ENCODE measurements at places on chromosomes 6 and 20. TPM values are rescaled to one million over a fixed set of nuclear protein-coding genes. Genes with fewer than 3 reads are reported as not detected.

- no peak overlapping the region for H3K27ac ChIP-seq
- peak; percentile 71 for DNase-seq
- H3K4me3 ChIP-seq, result peak overlapping the region; percentile 29
- H3K4me1 ChIP-seq, result peaks cover 46% of the 10 kb centered on the region
- no peaks in the 10 kb centered on the region for H3K36me3 ChIP-seq
These were observed 99.0 kb downstream of the TMEM242 start for GRCh38 chr6:157224178-157224950.

- no peak overlapping the region for H3K4me3 ChIP-seq
- peaks cover 8% of the 10 kb centered on the region for H3K36me3 ChIP-seq
- DNase-seq, result peak; percentile 29
- H3K27ac ChIP-seq, result no peak overlapping the region
These were observed 1.1 kb downstream of the RNF39 start for GRCh38 chr6:30074331-30075093.

GRCh38 chr20:52888096-52888495 lies 84.1 kb upstream of the TSHZ2 start:
- no peak overlapping the region for H3K27ac ChIP-seq
- H3K36me3 ChIP-seq, result no peaks in the 10 kb centered on the region
- no peaks in the 10 kb centered on the region for H3K27me3 ChIP-seq
- no peaks in the 10 kb centered on the region for H3K4me1 ChIP-seq
- DNase-seq, result no peak
- no peak overlapping the region for H3K4me3 ChIP-seq

FAM50B gene
- 9.8 TPM for total RNA-seq

OPRM1 gene
- not detected for total RNA-seq
